ENCODE measurements at places on chromosomes 7 and 10. TPM values are rescaled to one million over a fixed set of nuclear protein-coding genes. Genes with fewer than 3 reads are reported as not detected.

GRCh38 chr7:100914208-100914878 lies 18.7 kb upstream of the ACHE start:
- H3K4me3 ChIP-seq = no peak overlapping the region
- no peak for DNase-seq

DNA sequence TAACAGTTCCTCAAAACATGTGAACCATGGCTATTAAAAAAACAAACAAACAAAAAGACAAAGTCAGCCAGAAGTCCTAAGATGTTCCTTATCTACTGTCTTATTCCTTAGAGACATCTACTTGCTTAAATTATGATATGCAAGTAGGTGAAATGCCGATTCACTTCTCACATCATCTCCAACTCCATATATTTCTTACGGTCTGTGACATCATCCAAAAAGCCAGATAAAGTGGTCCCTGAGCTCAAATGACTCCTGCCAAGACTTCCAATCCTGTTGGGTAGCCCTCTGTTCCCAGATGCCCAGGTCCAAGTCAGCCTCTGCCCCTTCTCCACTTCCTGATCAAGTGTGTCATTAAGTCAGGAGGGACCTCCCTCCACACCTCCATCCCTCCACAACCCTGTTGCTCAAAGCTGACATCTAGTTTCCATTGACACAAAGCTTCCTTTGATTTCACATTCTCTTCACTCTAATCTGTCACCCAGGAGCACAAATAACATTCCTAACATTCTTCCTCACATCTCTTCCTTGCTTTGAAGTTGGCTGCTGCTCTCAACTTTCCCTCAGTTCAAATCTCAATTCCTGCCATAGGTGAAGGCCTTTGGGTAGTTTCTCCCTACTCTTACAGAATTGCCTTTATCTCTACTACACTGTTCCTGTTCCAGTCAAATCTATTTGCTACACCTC lies 56.1 kb upstream of the PDLIM1 start:
- no peak overlapping the region for H3K4me3 ChIP-seq
- no peak for DNase-seq
- no peaks in the 10 kb centered on the region for H3K27me3 ChIP-seq
- no peak overlapping the region for H3K27ac ChIP-seq
- no peaks in the 10 kb centered on the region for H3K36me3 ChIP-seq

DNA sequence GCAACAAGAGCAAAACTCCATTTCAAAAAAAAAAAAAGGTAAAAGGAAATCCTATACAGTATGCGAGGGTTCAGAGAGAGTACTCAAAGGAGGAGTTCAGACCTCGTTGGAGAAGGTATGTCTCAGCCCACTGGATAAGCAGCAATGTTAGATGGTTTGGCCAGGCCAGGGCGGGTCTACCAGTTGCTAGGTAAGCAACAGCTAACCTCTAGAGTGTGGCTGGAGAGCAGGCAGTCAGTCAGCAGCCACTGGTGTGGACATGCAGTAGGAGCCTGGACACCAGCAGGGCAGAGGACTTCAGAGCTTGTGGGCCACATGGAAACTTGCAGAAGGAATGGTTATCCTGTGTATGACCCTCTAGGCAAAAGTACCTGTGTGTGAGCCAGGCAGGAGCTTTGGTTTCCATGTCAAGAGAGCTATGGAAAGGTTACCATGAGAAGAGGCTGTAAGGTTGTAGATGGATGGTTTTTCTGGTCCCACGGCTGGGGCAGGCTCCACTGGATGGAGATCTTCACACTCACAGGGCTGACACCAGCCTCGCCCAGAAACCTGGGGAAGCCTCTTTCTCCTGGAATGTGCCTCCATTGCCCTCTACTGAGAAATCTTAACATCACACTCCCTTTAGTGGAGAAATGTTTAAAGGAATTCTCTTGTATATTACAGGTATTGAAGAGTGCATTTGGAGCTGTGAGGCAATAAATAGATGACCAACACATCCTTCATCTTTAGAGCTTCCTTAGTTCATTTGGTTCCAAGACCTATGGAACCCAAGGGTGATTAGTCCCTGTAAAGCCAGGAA lies 63.6 kb downstream of the CCDC186 start:
- no peak for DNase-seq
- no peaks in the 10 kb centered on the region for H3K4me1 ChIP-seq
- H3K27me3 ChIP-seq = no peaks in the 10 kb centered on the region
- no peaks in the 10 kb centered on the region for H3K36me3 ChIP-seq
- no peak overlapping the region for H3K27ac ChIP-seq
- H3K4me3 ChIP-seq = no peak overlapping the region

DNA sequence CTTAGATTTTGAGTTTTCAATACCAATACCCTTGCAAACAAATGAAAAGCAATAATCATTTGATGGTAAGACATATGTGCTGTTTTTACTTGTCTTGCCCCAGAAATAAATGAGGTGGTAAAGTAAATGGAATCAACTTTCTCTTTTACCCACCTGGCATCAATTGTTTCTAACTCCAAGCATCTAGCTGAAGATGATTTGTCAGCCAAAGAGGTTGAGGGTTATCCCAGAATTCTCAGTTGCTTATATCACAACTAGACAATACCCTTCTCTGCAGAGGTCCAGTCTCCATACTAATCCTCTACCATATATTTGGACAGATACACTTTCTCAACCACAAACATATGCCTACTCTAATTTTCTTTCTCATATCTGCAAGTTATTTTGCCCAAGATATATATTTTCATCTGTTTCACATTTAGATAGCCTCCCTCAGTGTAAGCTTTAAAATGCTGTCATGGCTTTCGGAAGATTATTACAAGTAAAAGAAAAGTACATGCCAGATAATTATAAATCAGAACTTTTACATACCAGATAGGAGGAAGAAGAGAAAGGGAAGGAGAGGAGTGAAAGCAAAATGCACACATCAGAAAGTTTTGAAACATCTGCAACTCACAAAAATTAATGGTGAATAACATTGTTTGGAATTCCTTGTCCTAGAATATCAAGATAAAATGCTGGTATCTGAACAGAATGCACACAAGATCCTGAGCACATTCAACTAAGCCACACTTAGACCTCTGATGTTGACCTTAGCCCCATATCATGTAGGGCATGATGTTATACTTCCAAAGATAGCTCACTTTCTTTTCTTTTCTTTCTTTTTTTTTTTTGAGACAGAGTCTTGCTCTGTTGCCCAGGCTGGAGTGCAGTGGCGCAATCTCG lies 146.6 kb downstream of the REEP3 start:
- no peaks in the 10 kb centered on the region for H3K27me3 ChIP-seq
- no peak for DNase-seq
- no peaks in the 10 kb centered on the region for H3K4me1 ChIP-seq
- no peak overlapping the region for H3K4me3 ChIP-seq
- H3K27ac ChIP-seq = no peak overlapping the region
- no peaks in the 10 kb centered on the region for H3K36me3 ChIP-seq

GRCh38 chr10:89548673-89549072 lies 13.3 kb upstream of the SLC16A12 start:
- no peaks in the 10 kb centered on the region for H3K4me1 ChIP-seq
- no peak overlapping the region for H3K4me3 ChIP-seq
- DNase-seq = no peak
- H3K27me3 ChIP-seq = no peaks in the 10 kb centered on the region
- H3K36me3 ChIP-seq = no peaks in the 10 kb centered on the region
- no peak overlapping the region for H3K27ac ChIP-seq

- no peak for DNase-seq
- no peak overlapping the region for H3K4me3 ChIP-seq
- no peaks in the 10 kb centered on the region for H3K27me3 ChIP-seq
- H3K36me3 ChIP-seq = no peaks in the 10 kb centered on the region
- H3K27ac ChIP-seq = no peak overlapping the region
Measured at GRCh38 chr10:132054564-132054963, 11.2 kb upstream of the JAKMIP3 start.

GRCh38 chr10:69914398-69915214 lies 112.9 kb downstream of the COL13A1 start:
- H3K4me1 ChIP-seq = no peaks in the 10 kb centered on the region
- no peak overlapping the region for H3K4me3 ChIP-seq
- H3K27ac ChIP-seq = no peak overlapping the region
- peak; percentile 8 for DNase-seq
- H3K36me3 ChIP-seq = no peaks in the 10 kb centered on the region

DNA sequence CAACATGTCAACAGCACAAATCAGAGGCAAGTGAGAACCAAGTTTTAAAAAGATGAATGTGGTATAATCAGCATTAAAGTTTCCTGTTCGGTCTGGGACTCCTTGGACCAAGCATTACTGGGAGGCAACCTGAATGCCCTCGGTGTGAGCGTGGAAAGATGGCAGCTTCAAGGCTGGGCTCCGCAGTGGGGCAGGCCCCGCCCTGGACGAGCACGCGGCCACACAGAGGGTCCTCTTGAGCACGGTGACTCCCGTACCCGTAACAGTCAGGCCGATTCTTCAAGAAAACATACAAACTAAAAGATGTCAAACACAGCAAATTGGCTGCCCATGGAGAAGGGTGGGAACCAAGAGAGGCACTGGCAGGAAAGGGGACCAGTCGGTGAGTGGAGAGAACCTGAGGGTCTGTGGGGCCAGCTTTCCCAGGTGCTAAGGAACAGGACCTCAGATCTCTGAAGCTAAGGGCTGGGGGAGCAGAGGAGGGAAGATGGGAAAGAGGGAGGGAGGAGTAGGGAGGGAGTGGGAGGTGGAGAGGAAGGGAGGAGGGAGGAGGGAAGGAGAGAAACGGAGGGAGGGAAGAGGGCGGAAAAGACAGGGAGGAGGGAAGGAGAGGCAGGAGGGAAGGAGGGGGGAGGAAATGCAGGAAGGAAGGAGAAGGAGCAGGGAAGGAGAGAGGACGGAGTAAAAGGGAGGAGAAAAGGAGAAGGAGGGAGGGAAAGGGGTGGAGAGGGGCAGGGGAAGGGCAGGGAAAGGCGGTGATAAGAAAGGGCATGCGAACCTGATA lies 71.2 kb upstream of the FAM20C start:
- peaks cover 39% of the 10 kb centered on the region for H3K27me3 ChIP-seq
- DNase-seq = no peak
- H3K4me1 ChIP-seq = no peaks in the 10 kb centered on the region
- no peaks in the 10 kb centered on the region for H3K36me3 ChIP-seq

DNA sequence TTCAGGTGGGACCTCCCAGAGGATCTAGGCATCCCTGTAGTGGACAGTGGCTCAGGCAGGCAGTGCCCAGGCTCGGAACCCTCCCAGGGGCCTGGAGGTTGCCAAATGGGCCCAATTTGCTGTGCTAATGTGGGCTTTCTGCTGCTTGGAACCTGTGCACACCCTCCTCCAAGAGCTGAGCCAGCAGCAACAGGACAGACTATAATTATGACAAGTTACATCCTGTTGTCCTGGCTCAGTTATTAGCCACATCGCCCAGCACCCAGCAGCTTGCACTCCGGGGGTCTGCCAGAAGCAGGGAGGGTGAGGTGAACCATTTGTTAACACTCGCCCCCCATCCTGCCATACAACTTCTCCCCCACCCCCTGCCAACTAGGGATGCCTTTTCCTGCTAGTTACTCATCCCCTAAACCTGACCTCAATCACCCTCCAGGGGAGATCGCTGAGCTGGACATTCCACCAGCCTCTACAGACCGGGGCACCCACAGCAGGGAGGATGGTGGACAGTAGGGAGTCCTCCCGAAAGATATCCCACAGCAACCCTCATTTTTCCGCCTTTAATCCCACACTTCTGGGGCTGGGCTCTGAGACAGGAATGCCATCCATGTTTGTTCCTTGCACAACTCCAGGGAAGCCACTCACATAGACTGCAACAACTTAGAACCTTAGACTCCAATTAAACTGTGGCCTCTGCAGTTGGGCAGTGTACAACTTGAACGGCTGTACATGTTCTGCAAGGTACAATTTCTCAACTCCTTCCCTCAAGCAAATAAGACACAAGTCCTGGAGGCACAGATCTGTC lies 7.9 kb upstream of the MYL10 start:
- H3K27ac ChIP-seq = no peak overlapping the region
- no peaks in the 10 kb centered on the region for H3K27me3 ChIP-seq
- no peak for DNase-seq

DNA sequence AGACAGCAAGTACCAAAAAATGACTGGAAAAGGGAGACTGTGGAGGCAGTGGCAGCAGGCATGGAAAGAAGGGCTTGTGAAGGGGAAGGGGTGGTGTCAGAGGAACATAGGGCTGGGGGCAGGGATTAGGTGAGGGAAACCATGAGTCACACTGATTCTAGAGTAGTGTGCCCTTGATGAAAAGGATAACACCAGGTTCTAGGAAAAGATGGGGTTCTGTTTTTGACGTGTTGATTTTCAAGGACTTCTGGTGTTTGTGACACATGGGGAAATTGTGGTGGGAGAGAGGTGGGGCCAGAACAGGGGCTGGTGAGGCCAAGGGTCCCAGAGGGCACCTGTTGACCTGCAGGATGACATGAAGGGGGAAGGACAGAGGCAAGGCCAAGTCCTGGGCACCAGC lies 57.1 kb downstream of the FIGNL1 start:
- H3K4me3 ChIP-seq = peak overlapping the region; percentile 41
- H3K27ac ChIP-seq = peak overlapping the region; percentile 71
- peaks cover 4% of the 10 kb centered on the region for H3K36me3 ChIP-seq
- no peak for DNase-seq
- peaks cover 70% of the 10 kb centered on the region for H3K4me1 ChIP-seq

Gene LEP
- total RNA-seq = not detected

Gene GPR15LG
- total RNA-seq = not detected

Gene ANKRD22
- total RNA-seq = not detected

Measured in T-cell (primary cell).